Effector CD4-positive, alpha-beta T cell (primary cell): ENCODE measurements at places on chromosomes 6 and 20.

- no peak for DNase-seq
These were observed 92.1 kb upstream of the NEDD9 start for GRCh38 chr6:11324453-11325015.

DNA sequence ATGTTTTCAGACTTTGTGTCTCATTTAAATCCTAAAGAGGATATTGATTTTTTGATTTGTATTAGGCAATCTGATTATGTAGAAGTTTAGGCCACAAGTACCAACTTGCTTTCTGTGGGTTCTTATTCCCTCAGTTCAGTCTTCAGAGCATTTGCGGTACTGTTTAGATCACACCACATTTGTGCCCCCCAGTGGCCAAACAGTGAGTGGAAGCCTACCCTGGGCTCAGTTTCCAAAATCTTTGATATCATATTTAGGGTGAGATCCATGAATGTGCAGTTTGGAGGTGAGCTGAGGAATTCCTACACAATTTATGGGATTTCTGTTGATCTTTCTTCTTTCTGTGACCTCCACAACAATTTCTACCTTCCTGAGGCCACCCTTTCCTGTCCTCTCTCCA lies 92.3 kb upstream of the FUT9 start:
- DNase-seq = no peak

DNA sequence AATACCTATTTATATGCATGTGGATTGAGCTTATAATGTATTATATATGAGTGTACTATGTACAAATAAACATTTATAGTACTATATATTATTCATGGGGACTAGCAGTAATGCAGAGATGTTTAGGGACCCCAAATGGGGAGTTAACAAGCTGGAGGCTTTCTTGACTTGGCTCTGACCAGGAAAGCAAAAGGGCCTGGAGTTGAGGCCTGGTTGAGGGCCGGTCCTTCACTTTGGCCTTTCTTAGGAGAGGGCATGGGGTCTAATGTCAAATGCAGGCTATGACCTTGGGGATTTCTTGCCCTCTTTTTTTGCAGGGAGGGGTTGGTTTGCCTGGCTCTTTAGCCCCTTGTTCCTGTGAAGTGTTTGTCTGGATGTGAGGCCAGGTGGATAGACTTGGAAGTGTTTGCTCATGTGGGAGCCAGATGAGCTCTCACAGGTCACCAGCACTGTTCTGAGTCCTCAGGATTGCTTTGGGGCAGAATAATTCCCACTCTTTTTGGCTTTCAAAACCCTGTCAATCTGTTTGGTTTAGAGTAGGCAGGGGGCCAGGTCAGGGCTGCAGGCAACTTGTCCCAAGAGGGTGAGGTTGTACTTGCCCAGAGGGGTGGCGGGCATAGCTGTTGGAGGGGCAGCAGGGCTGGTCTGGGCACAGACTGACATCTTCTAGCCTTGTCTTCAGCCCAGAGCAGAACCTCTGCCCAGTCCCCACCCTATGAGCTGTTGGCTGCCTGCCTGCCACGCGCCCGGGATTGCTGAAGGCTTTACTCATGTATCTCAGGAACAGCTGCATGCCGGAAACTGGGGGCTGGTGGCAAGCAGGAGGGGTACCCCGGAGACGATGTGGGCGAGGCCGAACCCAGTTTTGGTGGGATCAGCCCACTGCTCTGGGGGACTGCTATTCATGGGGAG lies 14.6 kb downstream of the TJAP1 start:
- DNase-seq = no peak

GRCh38 chr6:35429463-35429862 lies 22.7 kb upstream of the FANCE start:
- no peak for DNase-seq

GRCh38 chr6:149863698-149864577 lies at the start of gene LRP11:
TSS of gene LRP11 (minus strand) at chr6:149864359. CDS start at chr6:149864020, 339 bp downstream.
- peak; percentile 73 for DNase-seq

- DNase-seq = no peak
These were observed 25.7 kb upstream of the TCFL5 start for GRCh38 chr20:62887152-62887859.

- no peak for DNase-seq
These were observed 11.5 kb downstream of the TOMM6 start for GRCh38 chr6:41798901-41799558.

GRCh38 chr6:19999319-20000191 lies 162.4 kb downstream of the ID4 start:
- DNase-seq = no peak

DNA sequence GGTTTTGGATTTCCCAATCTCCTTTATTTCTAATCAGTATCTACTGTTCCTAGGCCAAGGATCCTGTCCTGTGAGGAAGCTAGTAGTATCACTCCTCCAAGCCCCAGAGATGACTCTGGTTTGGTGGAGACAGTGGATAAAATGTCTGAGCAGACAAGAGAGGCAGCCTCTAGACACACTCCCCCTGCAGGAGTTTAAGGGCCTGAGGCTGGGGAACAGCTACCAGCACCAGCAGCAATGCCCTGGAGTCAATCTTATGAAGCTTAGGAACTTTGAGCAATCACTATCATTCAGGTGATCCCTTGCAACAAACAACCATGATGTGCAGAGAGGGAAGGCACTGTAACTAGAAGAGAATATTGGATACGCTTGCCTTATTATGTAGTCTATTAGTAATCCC lies 384.7 kb upstream of the ID4 start:
- no peak for DNase-seq

DNA sequence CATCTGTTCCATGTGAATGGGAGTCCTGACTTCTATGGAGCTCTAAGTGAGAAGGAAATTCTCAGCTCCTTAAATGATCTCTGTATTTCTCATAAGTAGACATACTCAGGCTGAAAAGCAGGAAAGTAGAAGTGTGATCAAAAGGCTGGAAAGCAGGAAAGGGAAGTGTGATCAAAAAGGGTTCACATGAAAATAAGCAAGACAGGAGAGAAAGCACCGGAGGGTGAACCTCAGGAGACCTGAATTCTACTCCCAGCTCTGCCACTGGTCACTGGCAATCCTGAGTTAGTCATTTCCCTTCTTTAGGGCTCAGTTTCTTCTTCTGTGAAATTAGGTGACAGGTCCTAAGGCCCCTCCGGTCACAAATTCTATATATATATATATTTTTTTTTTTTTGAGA lies 55.5 kb upstream of the TRERF1 start:
- DNase-seq = no peak

DNA sequence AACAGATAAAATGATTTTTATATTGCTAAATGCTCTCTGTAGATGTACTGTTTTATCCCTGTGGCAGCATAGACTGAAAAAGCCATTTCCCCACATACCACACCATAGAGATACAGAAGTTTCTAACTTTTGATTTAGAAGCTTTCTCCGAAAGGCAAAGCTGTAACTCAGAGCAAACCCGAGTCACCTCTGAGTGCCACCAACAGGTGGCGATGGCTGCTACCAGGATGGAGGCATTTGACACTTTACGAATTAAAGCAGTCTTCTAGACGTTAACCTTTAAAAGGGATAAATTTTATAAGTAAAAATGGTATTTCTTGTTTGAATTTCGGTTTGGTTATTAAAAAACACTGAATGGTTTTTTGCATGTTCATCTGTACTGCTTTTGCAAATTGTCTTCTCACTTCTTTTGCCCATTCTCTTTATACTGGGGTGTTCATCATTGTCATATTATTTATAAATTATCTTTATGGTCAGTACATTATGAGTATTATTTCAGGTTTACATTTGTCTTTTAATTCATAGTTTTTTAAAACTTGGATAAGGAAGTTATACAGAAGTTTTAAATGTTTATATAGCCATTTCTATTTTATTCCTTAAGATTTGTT lies 201.0 kb upstream of the CEP162 start:
- no peak for DNase-seq

DNA sequence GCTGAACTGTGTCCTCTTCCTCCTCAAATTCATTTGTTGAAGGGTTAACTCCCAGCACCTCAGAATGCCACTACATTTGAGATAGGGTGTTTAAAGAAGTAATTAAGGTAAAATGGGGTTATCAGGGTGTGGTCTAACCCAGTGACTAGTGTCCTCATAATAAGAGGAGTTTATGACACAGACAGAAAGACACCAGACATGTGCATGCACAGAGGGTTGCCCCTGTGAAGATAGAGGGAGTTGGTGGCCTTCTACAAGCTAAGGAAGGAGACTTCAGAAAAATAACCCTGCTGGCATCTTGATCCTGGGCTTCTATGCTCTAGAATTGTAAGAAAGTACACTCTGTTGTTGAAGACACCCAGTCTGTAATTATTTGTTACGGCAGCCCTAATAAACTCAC lies 24.9 kb upstream of the EDN1 start:
- no peak for DNase-seq

- DNase-seq = no peak
These were observed 538 bp downstream of the TTLL9 start for GRCh38 chr20:31870726-31871617.

DNA sequence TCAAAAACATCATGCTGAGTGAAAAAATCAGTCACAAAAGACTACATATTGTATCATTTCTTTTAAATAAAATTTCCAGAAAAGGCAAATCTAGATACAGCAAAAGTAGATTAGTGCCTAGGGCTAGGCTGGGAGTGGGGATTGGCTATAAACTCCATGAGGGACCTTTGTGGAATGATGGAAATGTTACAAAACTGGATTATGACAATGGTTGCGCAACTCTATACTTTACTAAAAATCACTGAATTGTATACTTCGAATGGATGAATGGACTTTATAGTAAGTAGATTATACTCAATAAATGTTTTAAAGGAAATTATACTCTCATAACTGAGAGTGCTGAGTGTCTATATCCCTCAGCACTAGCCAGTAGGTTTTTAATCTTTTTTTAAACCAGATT lies 4.3 kb downstream of the HMGN3 start:
- DNase-seq = no peak

DNA sequence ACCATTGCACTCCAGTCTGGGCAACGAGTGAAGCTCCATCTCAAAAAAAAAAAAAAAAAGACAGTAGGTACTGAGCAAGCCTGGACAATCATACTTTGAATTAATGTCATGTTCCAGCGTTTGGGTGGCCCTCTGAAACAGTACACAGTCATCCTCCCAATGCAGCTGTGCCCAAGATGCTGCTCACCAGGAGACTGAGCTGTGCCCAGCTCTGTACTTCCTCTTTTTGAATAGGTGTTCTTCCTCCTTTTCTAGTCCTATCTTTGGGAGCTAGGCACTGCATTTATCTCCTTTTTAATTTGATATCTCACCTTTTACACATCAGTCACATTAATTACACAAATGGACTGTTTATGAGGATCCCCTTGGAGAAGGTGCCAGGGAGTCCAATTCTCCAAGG lies 101.5 kb downstream of the RPP40 start:
- no peak for DNase-seq

DNA sequence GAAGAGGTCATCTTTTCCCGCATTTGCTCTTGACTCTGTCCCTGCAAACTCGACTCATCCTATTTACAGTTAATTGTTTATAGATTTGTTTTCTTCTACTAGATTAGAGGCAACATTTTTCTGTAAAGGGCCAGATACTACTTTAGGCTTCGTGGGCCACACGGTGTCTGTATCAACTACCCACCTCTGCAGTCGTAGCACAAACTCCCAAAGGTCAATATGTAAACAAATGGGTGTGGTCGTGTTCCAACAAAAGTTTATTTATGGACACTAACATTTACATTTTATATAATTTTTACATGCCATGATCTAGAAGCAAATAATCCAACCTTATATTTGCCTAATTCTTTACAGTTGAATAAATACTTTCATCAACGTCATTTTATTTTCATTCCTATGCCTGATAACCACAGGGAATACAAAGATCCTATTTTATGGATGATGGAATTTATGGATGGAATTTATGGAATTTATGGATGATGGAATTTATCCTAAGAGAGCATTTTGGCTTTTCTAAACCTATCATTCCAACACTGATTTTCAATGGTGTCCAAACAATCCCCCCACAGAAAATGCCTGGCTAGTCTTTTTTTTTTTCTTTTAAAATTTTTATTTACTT lies 232.8 kb downstream of the MYLK4 start:
- no peak for DNase-seq

DNA sequence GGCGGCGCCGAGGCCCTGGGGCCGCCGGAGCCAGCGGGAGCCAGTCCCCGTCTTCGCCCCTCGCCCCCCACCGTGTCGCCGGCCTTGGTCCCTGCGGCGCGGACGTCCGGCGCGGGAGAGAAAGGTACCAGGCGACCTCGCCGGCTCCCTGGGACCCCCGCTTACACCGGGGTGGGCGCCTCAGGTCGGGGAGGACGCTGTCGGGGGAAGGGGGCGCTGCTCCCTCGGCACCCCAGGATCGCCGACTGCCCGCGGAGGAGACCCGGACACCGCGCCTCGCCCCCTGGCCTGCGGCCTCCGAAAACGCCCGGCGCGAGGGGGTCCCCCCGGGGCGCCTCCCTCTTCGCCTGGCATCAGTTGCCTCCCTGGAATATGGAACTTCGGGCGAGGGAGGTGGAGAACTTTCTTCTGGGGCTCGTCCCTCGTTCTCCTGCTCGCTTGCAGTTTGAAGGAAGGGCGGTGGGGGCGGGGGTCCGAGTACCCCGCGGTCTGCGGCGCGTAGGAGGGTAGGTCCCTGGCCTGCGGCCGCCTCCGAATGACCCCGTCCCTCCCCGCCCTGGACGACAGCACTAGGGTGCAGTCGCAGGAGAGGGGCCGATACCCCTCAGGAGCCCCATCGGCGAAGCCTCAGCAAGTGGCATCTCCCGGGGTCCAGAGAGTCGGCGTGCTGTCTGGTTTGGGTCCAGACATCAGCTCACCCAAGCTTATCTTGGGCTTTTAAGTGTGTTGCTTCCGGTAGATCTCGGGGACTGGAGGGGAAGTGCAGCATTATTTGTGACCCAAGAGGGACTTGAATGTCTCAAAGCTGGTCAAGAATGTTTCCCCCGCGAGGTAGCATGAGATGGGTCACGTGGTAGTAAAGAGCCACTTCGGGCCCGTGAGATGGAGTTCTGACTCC lies 549 bp downstream of the ANKRD6 start:
- DNase-seq = peak; percentile 4

GRCh38 chr20:49850463-49851230 lies 38.0 kb downstream of the SLC9A8 start:
- no peak for DNase-seq

GRCh38 chr6:157323966-157324300 lies 614 bp upstream of the TMEM242 start:
- DNase-seq = no peak

GRCh38 chr6:127201321-127201720 lies 65.3 kb upstream of the RNF146 start:
- no peak for DNase-seq

- no peak for DNase-seq
These were observed 9.4 kb upstream of the ARFGEF2 start for GRCh38 chr20:48912065-48912464.

DNA sequence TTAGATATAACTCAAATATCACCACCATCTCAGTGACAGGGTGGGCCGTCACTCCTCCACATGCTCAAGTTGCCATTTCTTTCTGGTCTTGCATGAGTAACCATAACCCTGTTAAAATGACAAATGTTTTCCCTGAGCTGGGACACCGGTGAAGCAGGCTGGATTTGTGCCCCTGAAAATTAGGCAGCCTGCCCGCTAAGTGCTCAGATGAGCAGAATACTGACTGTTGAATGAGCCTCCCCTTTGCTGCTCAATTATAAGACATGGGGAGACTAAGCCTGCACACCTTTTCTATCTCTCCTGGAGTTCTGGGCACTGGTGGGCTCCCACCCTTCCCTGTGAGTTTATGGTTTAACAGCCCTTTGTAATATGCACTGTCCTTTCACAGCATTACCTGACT lies 161.8 kb downstream of the SLC24A3 start:
- DNase-seq = no peak
